Activated CD4-positive, alpha-beta T cell treated with anti-CD3 and anti-CD28 coated beads for 4 hours (primary cell): ENCODE measurements at places on chromosomes 1 and 21.

DNA sequence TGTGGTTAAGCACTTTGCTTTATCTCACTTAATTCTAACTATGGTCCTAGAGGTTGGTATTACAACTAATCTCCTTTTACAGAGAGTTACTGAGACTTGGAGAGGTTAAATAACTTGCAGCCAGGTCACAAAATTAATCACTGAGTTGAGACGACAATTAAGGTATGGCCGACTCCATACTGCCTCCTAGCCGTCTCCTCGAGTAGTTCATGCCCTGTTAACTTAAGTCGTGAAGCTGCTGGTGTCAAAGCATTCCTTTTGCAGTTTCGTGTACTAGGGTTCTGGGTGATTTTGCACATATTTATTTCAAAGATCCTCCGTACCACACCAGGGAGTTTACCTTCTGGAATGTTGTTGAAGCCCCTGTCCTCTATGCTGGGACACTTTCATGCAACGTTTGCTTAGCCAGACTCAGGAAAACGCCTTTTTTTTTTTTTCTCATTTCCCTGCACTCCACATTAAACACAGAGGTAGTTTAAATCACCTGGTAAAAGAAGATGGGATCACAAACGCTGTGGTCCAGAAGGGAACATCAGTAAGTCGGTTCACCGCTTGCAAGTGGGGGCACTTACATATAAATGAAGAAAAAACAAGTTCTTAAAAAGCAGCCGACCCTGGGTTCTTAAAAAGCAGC lies 570 bp upstream of the NEK7 start:
- DNase-seq = peak; percentile 73

DNA sequence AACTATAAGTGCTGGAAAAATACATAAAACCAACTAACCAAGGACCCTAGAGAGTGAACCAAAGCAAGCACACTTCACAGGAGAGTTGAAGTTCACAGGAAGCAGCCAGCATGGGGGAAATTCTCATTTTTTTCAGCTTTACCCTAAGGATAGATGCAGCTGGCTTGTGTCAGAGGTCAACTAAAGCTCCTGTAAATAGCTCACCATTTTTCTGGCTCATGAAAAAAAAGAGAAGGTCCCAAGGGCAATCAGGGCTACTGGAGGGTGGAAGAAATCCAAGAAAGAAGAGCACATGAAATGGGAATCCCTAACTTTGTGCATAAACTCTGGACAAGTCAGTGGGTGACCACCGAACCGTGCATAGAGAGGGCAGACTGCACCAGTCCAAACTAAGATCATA lies 58.3 kb downstream of the KCNJ15 start:
- DNase-seq = no peak

GRCh38 chr1:235883261-235883927 lies 16.7 kb upstream of the LYST start:
- DNase-seq = no peak

- no peak for DNase-seq
Observed at GRCh38 chr1:190679044-190679443, 201.4 kb upstream of the BRINP3 start.

GRCh38 chr1:22262583-22262982 lies 119.7 kb upstream of the WNT4 start:
- DNase-seq = no peak

DNA sequence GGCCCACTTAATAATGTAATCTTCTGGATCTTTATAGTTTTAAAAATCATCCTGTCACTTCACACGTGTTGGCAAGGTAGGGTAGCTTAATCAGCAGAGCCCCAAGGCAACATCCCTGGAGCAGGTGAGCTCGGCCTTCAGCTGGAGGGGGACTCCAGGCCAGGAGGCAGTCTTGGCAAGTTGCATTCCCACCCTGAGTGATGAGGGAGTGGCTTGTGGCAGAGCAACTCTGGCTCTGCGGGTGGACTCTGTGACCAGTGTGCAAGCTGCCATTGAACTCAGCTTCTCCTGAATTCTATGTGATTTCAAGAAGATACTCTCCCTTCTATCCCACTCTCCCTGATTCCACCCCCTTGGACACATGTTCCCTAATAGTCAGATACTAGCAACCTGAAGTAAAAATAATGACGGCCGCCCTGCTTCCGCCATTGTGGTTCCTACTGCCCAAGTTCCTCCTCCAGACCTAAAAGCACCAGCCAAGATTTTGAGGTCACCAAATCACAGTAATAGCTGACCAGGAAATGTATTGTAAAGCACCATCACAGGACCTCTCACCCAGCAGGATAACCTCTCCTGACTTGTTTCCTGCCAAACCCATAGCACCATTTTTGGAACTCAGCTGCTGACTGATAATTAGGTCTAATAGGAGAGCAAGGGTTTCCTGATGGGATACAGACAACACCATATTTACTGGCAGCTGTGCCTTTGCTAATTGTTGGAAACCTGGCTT lies 11.5 kb upstream of the LYST start:
- no peak for DNase-seq

GRCh38 chr1:193438771-193439170 lies 252.4 kb upstream of the B3GALT2 start:
- DNase-seq = no peak

GRCh38 chr1:214422137-214422671 lies 129.2 kb downstream of the PTPN14 start:
- DNase-seq = no peak

DNA sequence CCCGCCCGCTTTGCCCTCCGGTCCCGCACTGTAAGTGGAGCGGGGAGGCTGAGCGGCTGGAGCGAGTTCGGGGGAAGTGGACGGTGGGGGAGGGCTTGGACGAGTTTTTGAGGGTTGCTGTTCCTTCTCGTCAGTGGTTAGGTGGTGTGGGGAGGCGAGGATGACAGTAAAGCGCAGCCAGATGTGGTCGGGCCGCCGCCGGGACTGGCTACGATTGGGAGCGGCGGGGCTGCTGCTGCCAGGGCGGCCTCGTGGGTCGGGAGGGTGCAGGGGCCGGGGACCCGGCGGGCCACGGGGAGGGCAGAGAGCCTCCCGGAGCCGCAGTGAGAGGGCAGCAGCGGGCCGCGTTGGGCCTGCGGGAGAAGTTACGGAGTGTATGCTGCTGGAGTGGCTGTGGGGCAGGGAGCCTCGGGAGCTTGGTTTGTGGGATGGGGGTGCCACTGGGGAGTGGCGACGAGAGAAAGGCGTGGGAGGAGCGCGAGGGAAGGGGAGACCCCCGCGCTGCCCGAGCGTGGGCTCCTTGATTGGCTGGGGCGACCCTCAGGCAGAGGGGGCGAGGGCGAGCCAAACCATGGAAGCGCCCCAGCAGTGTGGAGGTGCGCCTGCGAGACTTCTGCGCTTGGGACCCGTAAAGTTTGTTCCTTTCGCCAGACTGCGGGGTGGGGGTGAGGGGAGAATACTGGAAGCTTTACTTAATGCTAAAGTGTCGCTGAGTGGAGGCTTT lies 2.1 kb downstream of the ADGRL2 start:
- no peak for DNase-seq

DNA sequence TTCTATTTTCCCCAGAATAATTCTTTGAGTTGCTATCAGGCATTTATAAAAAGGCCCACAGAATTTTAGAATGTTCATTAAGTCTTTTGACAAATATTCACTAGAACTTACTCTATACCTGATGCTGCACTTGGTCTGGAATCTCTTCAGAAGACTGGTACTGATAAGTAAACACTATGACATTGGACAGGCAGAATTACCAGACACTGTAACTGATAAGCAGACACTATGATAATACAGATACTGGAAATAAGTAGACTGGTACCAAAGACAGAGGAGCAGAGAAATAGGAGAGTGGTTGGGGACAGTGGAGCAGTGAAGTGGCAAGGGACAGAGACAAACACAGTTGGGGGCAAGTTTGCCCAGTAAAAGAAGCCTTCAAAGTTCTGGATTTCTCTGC lies 8.2 kb downstream of the DPT start:
- DNase-seq = no peak

- no peak for DNase-seq
Observed at GRCh38 chr1:21585037-21585436, 75.8 kb downstream of the ALPL start.

DNA sequence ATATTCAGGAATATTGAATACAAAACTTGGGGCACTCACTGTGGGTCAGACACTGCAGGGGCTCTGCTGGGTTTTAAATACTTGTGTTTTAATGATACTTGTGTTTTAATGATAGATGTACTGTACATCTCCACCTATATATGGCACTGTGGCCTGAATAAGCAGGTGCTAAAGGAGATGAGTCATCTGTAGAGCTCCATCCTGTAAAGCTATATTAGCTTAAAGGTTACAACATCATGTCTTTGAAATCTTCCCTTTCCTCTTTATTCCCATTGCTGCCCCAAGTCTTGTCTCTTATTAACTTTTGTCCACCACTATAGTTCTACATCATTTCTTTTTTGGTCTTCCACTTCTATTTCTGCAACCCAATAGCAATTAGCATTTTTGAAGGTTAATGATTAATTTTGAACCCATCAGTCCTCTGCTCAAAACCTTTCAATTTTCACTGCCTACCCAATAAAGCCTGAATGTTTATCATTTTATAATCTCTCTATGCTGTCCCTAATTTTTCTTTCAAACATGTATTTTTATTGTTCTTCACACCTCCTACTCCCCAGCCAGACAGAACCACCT lies 113.3 kb upstream of the PTGFR start:
- no peak for DNase-seq

GRCh38 chr1:236895665-236896387 lies 100.7 kb downstream of the MTR start:
- DNase-seq = no peak

GRCh38 chr1:11286735-11287410 lies 13.9 kb downstream of the UBIAD1 start:
- no peak for DNase-seq

- no peak for DNase-seq
Observed at GRCh38 chr1:204190212-204191211, 5.8 kb downstream of the KISS1 start.

GRCh38 chr1:150572918-150573647 lies 6.3 kb downstream of the MCL1 start:
- DNase-seq = no peak

GRCh38 chr1:119606394-119606793 lies 41.7 kb downstream of the ZNF697 start:
- DNase-seq = no peak

DNA sequence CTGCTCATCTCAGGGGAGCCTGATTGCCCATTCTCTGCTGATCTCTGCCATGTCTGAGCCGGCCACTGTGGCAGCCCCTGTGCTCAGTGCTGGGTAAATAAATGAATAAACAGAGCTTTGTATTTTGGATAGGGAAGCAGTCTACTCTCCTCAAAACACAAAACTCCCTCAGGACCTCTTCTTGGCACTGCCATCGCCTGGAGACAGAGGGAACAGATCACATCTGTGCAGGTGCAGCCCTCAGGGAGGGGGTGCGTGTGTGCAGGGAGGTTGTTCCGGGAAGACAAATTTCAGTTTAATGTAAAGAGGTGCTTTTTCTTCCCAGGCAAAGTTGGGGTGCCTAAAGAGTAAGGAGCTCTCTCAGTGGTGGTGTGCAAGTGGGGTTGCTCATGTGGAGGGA lies 7.7 kb upstream of the FAM167B start:
- no peak for DNase-seq

GRCh38 chr1:114178936-114179335 lies 25.3 kb upstream of the SYT6 start:
- no peak for DNase-seq

GRCh38 chr1:177615251-177615650 lies 354.6 kb downstream of the SEC16B start:
- DNase-seq = no peak

GRCh38 chr1:168964478-168964877 lies 142.0 kb upstream of the ATP1B1 start:
- no peak for DNase-seq

DNA sequence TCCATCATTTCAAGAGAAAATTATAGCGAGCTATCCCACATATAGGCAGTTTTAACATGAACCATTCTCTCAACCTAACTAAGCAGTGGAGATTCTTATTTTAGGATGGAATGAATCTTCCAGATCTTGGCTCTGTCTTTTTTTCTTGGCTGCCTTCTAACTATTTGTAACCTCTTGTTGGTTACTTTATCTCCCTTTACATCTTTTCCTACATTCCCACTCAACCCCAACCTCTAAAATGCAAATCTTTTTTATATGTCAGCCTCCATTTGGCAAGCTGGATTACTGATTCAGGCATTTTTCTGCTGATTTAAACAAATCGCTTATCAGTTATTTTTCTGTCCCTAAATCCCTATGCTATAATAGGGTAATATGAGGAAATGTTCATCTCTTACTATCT lies 46.9 kb upstream of the LHX8 start:
- DNase-seq = no peak

GRCh38 chr21:43015906-43016540 lies 41.7 kb downstream of the PKNOX1 start:
- no peak for DNase-seq

DNA sequence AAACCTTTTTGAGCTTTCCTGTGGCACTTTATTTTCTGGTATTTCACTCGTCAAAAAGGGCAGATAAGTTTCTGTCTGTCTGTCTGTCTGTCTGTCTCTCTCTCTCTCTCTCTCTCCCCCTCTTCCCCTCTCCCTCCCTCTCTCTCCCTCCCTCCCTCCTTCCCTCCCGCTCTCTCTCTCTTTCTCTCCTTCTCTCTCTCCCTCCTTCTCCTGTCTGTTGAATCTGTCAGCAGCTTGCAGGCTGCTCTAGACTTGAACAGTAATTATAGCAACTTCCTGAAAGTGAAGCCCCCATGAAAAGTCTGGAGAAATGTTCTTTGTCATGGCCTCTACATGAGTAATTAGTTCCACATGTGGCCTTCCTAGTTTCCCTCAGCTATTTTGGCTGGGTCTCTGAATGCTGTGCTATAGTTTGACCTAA lies 275.2 kb upstream of the C1orf105 start:
- no peak for DNase-seq

DNA sequence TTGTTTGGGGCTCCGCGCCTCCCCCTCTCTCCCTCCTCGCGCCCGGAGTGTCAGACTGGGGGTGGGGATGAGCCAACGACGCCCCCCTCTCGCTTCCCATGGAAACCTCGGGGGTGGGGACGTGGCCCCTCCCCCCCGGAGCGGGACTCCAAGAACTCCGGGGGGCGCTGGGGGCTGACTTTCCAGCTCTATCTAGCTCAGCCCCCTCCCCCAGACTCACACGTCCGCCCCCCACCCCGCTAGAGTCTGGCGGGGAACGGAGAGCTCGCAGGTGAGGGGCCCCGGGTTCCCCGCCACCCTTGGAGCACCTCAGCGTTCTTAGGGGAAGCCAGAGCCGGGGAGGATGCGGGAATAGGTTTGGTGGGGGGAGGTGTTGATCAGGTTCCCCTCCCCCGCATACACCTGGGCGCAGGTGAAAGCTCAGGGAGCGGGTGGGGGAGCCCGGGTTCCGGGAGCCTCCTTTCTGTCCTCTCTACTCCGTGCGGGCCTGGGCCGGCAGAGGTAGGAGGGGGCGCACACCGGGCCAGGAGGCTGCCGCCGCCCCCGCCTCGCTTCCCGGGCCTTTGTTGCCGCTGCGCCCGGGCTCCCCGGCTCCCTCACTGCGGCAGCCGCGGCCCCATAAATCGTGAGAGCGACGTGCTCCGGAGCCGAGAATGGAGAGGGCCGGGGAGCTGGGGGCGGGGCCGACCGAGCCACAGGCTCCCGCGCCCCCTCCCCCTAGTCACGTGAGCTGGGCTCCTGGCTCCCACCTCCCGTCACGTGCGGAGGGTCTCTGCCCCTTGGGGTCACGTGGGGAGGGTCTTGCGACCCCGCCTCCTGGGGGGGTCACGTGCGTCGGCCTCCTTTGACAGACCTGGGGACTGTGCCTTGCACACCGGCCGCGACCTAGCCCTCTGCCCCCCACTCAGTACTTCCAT lies 1.9 kb downstream of the EFNA3 start:
- DNase-seq = no peak
